ENCODE measurements at places on chromosomes 1 and 21.

DNA sequence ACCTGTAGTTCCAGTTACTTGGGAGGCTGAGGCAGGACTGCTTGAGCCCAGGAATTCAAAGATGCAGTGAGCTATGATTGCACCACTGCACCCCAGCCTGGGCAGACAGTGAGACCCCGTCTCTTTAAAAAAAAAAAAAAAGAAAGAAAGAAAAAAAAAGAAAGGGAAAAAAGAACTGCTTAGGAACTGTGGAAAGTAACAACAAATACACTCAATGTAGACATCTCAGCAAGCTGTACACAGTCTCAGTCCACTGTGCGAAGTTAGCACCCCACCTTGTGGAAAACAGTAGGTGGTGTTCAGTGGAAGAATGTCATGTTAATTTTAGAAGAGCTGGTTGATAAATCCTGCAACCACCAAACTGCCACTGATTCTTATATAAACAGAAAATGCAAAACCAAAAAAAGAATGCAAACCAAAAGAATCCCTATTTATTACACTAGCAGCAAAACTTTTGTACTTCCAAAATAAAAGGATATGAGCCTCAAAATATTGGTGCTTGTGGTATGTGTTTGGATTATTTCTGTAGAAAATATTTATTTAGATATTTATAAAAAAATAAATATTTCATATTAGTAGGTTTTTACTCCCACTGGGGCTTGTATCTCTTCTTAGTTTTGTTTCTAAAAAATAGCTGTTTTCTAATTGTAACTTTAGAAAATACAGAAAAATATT, 31.1 kb downstream of the ALG14 start:
- DNase-seq: no peak

- DNase-seq: no peak
These were observed 29.0 kb downstream of the GRHL3 start for GRCh38 chr1:24348196-24348595.

DNA sequence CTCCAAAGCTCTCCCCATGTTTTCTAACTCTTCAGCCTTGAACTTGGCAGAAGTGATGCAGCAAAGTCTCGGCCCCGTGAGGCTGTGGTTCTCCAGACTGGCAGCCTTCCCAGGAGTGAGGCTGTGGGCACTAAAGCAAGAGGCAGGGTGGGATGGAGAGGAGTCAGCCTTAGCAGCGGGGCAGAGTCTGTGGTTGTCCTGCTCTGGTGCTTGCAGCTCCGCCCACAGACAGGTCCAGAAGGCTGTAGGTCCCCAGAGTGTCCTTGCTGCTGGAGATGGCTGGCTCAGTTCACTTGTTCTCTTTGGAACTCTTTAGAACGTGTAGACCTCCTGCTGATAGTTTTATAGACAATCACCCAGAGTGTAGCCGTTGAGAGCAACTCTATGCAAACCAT, 142.6 kb downstream of the AJAP1 start:
- no peak for DNase-seq

DNA sequence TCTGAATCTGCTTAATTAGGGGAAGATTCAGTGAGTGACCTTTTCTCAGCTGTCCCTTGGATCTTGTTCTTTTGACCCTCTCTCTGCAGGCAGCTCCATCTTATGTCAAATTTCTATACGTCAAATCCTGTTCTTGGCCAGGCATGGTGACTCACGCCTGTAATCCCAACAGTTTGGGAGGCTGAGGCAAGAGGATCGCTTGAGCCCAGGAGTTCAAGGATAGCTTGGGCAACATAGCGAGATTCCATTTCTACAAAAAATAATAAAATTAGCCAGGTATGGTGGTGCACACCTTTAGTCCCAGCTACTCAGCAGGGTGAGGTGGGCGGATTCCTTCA, 12.3 kb upstream of the CDC42 start:
- DNase-seq: no peak

DNA sequence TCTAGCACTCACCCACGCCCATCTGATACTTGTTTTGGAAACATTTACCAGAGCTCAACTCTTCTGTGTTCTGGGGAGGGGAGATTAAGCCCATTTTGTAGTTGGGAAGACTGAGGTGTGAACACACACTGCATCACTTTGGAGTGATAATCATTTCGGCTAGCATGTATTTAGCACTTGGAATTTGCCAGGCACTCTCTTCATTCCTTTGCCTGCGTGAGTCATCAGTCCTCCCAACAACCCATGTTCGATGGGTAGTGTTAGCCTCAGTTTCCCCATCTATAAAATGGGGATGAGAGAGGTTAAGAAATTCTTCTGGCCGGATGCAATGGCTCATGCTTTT, 182.8 kb upstream of the TMEM51 start:
- DNase-seq: no peak

- no peak for DNase-seq
These were observed 15.3 kb downstream of the ADORA1 start for GRCh38 chr1:203142684-203143408.

- no peak for DNase-seq
These were observed 11.9 kb downstream of the SLC45A1 start for GRCh38 chr1:8329858-8330257.

- DNase-seq: no peak
These were observed 36.5 kb downstream of the MACO1 start for GRCh38 chr1:25467193-25467592.

GRCh38 chr21:17406202-17406601, 106.6 kb upstream of the CXADR start:
- DNase-seq: no peak

GRCh38 chr1:116580446-116581322, 9.9 kb upstream of the CD58 start:
- DNase-seq: no peak

- no peak for DNase-seq
These were observed 49.9 kb downstream of the UMODL1 start for GRCh38 chr21:42120903-42121535.

DNA sequence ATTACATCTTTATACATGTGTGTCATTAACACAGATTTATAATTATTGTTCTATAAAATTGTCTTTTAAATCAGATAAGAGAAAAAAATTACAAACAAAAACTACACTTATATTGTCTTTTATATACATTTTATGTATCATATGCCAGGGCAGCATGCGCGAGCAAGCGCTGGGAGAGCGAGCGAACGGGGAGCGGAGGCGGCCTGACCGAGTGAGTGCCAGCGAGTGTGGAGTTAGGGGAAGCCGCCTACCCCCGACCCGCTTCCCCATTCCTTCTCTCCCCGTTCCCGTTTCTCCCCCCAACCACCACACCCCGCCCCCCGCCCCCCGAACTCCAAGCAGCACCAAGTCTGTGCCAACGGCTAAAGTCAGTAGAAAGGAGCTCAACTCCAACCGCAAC, 23.0 kb upstream of the SLAMF1 start:
- DNase-seq: no peak

DNA sequence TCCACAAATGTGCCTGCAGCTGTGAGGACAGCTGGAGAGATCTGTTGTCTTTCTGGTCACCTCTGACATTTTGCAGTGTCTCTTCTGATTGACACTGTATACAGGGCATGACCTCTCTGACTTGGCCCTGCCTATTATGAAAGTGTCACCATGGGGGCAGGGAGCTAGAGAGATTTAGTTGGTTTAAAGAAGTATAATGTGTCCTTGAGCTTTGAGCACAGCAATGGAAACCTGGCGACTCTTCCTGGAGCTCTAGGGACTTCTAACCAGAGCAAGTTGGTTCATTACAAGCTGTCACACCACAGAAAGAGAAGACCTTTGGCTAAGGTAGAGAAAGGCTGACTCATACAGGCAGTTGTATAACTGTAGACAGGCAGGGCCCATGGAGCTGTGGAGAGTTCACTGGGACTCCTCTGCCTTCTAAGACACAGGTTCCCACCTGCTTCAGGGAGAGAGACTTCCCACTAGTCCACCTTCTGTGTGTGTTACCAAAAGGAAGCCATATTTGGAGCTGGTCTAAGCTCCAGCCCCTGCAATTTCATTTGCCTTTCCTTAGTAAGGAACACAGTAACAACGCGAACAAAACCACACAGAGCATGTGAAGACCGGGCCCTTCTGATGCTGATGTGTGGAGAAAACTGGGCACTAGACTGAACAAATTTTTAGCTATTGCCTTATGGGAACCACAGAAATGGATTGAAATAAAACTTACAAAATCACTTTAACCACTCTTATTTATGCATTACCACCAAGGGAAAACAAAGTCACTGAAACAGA, 90.5 kb upstream of the ADAR start:
- no peak for DNase-seq

GRCh38 chr1:99010679-99011078, 6.0 kb upstream of the PLPPR5 start:
- no peak for DNase-seq

DNA sequence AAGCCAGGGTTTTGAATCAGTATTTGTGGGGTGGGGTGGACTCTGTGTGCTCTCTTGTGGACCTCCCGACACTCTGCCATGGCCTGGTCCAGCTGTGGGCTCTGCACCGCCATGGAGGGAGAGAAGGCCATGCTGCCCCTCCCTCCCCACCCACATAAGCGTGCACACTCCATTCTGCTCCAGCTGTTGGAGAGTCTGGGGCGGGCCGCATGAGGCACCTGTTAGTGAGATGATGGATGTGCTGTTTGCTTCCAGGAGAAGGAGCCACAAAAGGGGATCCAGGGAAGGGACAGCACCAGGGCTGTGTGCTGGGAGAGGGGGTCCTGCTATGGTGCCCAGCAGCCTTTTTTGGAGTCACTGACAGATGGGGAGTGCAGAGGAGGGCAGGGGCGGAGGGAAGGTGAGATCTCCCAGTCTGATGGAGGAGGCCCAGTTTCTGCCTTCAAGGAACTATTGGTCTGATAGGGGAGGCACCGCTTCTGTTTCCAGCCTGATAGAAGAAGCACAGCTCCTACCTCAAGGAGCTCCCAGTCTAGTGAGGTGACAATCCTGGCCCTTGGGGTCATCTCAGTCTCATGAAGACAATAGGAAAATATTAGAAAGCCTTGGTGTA, 101.5 kb downstream of the ACTL8 start:
- no peak for DNase-seq

DNA sequence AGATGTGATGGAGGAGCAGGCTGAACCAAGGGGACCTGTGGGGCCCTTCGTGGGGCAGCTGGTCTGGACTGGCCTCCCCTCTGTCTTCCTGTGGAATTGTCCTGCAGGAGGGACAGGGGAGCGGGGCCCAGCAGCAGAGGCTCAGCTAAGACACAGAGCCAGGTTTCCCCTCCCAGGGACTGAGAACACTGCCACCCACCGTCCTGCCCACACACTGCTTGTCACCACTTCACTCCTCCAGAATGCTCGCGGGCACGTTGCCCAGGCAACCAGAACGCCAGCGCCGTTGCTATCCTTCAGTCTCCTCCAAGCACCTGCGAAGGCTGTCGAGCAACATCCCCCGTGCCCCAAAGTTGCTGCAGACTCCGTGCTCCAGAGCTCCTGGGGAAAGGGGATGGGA, 46.4 kb downstream of the AJAP1 start:
- no peak for DNase-seq

GRCh38 chr1:221440658-221441057, 301.2 kb downstream of the DUSP10 start:
- DNase-seq: no peak

DNA sequence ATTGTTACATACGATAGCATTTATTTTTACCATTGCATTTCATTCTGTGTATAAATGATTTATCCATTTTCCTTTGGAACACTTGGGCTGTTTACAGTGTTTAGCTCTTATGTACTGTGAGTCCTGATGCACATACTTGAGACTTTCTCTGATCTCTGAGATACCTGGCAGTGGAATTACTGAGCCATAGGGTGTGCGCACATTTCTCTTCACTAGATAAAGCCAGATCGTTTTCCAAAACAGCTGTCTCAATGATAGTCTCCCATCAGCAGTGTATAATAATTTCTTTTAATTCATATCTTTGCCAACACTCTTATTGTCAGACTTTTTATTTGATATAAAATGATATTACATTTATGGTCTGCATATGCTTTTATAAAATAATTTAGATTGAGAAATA, 66.2 kb downstream of the VPS13D start:
- DNase-seq: no peak

DNA sequence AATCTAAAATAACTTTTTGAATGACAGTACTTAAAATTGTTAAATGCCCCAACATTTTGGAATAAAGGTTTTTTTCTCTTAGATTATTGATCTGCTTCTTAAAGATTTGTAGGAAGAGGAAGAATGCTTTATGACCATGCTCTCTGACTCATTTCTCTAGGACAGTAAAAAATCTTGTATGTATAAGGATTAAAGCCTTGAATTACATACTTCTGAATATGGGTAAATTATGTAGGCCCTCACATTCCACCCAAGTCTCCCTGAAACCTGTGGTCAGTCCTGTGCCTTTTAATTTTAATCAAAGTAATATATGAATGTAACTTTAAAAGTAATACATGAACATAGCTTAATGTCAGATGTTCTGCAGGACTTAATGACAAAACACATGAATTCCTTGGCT, 50.5 kb downstream of the ABCD3 start:
- no peak for DNase-seq

DNA sequence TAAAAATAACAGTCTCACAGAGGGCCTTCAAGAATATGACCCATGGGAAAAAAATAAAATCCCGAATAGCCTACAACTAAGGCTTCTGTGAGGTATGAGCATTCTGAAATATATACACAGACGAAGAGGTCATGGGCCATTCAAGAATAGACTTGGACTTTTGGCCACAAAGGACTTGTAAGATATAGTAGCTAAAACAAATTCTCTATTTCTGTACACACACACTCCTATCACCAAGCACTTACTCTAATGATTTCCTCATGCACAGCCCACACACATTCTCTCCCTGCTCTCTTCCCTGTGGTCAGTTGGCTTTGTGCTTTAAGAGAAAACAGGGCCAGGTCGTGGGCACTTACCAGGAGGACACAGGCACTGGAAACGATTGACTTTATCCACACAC, 69.7 kb upstream of the ADAM30 start:
- no peak for DNase-seq

GRCh38 chr1:97833881-97834280, 87.0 kb downstream of the DPYD start:
- no peak for DNase-seq

DNA sequence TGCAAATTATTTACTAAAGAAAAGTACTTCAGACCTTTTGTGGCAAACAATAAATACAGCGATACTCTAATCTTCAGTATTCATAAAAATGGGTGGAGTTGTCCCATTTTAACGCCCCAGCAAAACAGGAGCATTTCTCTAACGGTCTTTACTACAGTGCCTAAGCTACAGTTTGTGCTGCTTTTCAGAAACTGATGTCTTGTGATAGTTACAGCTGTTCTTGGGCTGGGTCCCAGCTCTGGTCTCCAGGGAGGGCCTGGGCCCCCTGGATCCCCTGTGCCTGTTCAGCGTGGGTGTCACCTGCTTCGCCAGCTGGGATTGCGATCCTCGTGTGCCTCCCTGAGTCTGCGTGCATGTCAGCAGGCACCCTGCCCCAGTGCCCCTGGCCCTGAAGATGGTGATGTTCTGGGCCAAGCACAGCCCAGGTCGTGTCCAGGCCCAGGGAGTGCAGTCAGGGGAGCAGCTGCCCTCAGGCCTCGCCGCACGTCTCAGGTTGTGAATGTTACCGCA, 64.0 kb upstream of the DIP2A start:
- no peak for DNase-seq

Data from stimulated activated CD8-positive, alpha-beta memory T cell treated with anti-CD3 and anti-CD28 coated beads, Interleukin-7, amount 100 ng/mL, for 1 hour (primary cell).